ENCODE measurements at places on chromosomes 7 and 10.
A peak's percentile ranks its signal among the peaks of the same experiment; 100 is the strongest.

DNA sequence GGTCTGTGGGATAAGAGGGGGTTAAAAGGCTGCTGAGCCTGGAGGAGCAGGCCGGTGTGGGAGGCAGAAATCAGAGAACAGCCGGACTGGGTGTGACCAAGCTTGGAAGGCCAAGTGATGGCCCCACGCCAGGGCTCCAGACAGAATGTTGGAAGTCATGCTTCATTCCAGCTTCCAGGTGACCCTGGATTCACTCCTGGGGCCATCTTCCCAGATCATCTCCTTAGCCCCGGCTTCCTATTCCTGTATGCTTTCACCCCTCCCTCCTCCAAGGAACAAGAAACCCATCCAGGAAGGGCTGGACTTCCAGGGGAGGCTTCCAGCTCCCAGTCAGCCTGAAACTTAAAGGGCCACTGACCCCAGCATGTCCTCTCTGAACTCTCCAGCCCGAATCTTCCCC, 1.0 kb downstream of the INMT start:
- DNase-seq, result peak; percentile 79

DNA sequence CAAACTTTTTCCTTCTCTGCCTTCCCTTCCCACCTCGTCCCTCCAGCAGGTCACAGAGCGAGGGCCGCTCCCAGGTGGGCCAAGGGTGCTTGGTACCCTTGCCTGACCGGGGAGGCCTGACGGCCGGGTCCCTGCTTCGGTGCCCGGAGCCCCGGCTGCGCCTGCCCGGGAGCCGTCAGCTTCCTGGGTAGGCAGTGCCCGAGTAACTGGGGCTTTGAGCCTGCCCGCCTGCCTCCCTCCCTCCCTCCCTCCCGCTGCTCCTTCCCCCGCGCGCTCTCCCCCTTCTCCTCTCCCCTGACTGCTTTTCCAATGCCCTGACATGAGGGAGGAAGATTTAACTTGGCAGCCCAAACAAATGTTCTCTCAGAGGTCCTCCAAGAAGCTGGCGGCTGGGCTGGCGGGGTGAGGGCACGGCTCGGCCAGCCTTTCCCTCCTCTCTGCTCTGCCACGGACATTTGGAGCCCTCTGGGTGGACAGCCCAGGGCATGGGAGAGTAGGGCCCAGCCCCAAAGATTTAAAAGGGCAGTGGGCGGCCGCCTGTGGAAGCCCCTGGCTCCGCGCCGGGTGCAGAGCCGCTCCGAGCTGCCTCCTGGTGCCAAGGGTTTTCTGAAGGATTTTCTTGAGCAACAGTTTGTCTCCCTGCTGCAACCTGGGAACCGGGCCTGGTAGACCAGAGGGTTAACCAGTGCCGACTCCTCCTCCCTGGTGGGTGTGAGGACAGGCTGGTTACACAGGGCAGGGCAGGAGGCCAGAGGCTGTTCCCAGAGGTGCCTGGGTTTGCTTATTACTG, 2.0 kb downstream of the ZMIZ1 start:
- DNase-seq, result peak; percentile 48

DNA sequence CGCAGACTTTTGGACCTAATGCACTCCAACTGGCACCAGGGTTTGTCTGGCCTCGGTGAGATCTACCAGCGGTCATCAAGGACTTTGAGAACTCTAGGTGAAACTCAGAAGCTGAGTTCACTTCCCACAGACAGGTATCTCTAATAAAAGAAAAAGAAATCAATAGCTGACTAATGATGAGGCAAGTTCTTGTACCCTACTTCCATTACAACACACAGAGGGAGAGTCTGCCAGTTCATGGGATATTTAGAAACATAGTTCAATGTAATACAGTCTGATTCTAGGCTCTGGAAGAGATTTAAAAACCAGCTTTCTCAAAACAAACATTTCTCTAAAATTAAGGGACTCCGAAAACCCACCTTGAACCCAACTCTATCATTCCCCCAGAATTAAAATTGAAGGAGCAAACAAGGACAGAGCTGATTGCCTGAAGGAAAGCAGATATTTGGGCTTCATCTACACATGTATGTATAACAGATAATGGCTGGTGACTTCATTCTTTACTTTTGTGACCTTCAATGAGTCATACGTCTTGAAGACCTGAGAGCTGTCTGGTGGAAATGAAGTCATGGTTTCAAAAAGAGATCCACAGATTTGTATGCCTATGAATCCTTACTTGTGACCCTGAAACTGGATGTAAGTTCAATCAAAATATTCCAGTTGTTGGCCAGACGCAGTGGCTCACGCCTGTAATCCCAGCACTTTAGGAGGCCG, 2.7 kb upstream of the PNLIPRP1 start:
- no peak for DNase-seq

GRCh38 chr7:91347290-91347689, 83.1 kb downstream of the FZD1 start:
- no peak for DNase-seq

DNA sequence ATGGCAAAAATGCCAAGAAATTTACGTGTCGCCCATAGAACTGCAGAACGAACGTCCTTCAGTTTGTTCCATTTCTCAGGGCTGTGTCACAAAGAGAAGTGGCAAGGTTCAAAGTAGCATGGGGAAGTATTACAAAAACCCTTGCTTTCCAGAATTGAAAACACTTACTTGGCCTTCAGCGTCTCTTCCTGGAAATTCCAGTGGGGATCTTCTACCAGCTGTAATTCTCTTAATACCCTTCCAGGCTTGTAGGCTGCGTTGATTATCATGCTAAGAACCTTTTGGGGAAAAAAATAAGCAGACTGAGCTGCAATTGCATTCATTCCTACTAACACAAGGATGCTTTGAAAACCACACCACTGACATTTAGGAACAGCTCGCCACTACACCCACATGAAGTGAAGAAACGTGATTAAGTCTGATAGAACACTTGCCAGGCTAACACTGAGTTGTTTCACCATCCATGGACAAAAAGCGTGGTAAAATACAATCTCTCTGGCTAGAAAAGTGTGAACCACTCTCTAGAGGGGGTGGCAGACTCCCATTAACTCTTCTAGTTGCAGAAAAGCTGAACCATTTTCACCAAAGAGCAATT, 222.3 kb downstream of the SFMBT2 start:
- no peak for DNase-seq

DNA sequence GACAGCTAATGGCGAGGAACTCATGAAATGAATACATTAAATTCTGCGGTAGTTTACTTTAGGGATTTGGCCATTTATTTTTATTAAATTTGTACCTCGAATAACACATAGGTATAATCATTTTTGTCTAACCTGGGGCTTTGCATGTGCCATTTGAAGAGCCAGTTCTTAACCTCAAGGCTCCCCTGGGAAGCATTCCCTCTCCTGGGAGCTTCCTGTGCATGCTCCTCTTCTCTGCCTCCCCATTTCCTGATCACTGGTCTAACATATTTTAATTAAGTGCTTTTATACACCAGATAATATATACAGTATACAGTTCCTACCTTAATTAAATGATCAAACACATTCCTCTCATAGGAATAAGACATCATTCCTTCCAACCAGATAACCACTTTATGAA, 183.9 kb upstream of the FZD1 start:
- no peak for DNase-seq

GRCh38 chr7:19293431-19293830, 148.2 kb upstream of the FERD3L start:
- no peak for DNase-seq

DNA sequence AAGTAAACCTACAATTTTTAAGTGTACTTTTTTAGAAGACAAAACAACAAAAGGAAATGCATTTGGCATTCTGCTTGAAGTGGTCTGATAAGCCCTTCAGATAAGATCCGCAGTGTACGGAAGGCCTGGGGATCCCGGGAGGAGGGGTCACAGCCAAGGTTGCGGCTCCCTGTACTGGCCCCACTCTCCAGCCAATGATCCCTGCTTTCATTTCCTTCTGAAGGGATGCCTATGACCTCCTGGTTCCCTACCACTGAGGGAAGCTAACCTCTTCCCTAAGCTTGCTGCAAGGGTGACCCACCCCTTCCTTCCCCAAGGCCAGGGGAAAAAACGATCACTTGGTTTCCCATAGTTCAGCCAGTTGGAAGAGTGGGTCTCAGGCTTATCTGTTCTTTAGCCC, 5.3 kb downstream of the DENND2A start:
- no peak for DNase-seq

DNA sequence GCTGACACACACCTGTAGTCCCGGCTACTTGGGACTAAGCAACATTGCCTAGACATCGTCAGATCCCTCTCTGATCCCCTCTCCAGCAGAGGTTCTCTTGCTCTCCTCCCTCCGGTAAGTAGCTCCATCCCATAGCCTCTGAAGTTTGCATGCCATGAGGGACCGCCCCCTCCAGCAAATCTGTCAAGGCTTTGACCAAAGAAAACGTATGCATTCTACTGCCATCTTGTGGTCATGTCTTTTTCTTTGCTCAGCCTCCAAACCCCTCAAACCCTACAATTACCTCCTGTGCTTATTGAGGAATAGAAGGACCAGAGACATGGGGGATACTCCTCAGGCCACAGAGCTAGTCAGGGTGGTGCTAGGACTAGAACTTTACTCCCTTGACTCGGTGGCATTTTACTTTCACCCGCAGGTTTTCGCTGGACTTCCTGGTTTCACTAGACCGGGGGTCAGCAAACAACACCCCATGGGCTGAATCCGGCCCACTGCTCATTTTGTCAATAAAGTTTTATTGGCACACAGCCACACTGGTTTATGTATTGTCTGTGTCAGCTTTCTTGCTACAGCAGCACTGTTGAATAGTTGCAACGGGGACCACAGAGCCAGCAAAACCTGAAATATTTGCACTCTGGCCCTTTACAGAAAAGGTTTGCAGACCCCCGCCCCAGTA, 202.6 kb upstream of the FOXK1 start:
- DNase-seq, result peak; percentile 63

GRCh38 chr7:22726907-22727713, at the start of gene IL6:
IL6 (plus strand) TSS chr7:22727200; CDS start chr7:22727263, 63 bp downstream.
- peak; percentile 73 for DNase-seq

DNA sequence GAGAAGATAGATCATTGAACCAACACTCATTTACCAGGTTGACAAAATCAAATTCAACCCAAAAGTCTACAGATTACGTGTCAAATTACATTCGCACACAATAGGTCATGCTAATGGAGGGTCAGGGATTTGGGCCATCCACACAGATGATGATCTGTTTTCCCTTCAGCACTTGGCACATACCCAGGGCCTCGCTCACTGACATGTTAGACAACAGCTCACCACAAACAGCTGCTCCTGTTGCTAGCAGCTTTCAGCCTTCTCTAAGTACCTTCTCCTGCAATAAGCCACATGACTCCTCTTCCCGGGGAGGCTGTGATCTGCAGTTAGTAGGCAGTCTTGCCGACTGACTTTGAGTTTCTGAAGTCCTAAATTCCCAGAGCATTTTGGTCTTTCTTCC, 18.4 kb downstream of the NKX2-3 start:
- peak; percentile 62 for DNase-seq

DNA sequence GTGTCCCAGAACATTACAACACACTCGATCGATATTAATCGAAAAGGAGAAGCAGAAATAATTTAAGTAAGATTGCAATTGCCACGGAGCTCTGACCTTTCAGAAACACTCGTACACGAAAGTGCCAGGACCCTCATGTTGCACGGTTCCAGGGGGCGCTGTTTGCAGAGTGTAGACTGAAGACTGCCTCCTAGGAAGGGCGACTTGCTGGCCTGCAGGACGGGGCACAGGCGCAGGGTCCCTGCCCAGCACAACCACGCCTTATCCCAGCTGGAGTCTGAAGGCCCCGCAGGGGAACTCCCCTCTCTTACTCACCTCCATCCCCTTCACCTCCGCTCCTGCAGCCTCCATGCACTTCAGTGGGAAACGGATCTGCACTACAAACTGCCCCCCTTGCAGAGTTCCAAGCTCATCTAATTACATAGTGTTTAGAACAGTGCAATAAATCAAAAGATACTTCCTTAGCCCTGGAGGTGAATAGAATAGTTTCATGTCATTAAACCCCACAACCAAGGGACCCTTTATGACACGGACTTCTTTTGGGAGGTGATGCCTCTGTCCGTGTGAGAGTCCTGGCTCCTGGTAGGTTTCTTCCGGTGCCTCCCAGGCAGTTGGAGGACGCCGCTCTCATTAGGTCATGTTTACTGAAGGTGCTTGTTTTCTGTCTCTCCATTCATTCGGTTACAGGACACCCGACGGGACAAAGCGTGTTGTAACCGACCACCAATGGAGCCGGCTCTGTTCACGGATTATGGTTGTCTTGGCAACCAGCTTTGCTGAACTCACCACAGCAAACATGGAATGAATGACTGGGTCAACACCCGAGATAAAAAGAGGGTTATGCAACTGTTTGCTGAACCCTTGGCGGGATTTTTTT, 262.2 kb downstream of the BAMBI start:
- DNase-seq, result no peak

DNA sequence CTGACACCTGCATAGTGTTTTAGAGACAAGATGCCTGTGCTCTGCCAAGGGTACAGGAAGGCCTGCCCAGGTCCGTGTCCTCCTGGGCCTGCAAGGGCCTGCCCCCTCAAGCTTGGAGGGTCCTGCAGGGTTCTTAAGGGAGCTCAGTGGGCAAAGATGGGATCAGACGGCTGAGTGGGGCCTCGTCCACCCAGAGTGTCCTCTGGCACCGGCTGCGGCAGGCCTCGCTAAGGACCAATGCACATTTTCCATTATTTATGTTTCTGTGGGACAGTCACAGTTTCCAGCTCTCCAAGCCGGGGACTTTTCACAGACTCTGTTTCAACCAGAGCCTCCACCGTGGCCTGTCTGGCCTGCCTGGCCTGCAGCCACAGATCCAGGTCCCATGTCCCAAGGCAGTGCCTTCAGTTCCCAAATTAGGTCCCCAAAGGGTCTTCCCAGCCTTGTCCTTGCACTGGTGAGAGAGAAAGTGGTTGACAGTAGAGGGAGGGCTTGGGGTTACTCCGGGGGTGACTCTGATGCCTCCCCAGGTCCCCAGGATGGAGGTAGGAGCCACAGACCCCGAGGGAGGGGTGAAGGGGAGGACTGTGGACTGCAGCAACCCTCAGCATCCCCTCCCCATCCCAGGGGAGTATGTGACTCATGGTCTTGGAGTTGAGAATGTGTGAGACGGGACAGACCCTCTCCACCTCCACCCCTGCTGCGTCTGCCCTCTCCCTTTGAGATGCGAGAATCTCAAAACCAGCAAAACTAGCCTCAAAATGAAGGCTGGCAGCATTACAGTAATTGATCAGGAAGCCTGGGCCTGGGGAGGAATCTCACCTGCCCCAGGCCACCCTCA, 14.8 kb downstream of the MYL10 start:
- no peak for DNase-seq
